ENCODE measurements at places on chromosomes 3 and 15. TPM values are rescaled to one million over a fixed set of nuclear protein-coding genes. Genes with fewer than 3 reads are reported as not detected.

DNA sequence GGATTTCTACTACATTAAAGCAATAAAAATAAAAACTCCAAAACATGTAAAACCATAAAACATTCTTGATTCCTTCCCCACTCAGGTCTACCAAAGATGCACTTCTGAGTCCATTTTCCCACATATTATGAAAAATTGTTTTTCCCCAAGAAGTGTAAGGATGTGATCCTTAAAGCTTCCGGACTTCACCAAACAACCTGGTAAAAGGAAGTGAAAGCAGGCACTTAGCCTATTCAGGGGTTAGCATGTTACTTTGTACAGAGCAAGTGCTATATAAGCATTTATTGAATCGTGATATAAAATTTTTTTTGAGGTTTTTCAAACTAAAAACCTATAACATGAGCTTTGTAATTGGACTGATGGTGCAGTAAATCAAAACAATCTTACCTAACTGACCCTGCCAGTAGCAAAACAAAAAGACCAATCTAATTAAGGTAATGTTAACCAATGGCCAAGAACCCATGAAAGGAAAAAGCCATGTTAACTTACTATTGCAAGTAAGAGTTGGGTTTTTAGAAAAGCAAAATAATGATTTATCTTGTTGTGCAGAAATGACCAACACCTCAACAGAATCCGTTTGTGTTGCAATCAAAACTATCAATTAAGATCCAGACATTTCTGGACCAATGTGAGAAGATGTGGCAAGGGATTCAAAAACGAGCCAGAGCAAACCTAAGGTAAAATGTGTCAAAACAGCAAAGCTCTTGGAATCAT, 1.8 kb downstream of the SETD2 start:
- DNase-seq, result no peak

- no peak for DNase-seq
Observed at GRCh38 chr15:25072857-25073476, 118.2 kb downstream of the SNRPN start.

GDPGP1 gene
- total RNA-seq, result 8.4 TPM

DNA sequence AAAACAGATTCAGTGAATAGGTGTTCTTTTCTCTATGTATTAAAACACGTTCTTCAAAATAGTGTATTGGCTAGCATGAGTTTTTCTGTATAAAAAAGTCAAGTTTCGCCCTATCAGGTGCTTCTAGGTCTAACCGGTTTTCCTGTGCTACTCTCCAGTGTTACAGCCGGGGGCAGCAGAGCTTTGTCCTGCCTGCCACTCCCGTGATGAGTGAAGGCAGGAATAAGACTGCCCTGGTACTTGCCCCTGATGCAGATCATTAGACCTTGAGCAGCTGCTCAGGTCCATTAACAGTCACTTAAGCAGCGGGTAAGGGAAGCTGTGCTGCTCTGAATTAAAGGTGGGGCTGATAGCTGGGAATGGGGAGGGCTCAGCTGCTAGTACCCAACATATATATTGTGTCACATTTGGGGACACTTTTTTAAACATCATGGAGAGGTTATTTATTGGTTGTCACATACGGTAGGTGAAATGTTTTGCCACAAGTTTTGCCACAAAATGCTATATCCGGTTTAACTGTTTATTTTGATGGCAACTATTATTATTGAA, 1.3 kb upstream of the UNC13C start:
- no peak for DNase-seq

- no peak for DNase-seq
Observed at GRCh38 chr3:154956815-154957214, 123.3 kb upstream of the MME start.

SH2D7 gene
- not detected for total RNA-seq

GRCh38 chr3:49638445-49638844, 35.7 kb upstream of the APEH start:
- no peak for DNase-seq

GRCh38 chr3:13053893-13054292, 19.3 kb downstream of the IQSEC1 start:
- no peak for DNase-seq

DNA sequence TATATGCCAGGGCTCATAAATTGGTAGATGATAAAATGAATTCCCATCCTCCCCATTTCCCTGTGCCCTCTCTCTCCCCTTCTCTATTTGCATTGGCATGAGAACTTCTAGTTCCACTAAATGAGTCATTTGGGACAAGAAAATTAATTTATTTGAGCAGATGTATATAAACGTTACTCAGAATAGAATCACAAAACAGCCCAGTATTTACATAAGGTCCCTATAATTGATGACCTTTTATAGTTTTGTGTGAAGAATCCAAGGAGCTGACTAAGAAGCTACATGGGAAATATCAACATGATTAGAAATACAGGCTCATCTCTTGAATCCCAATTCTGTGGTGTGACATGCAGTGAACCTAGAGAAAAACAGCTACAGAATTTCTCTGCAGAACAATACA, 617.7 kb upstream of the NR2F2 start:
- no peak for DNase-seq

DNA sequence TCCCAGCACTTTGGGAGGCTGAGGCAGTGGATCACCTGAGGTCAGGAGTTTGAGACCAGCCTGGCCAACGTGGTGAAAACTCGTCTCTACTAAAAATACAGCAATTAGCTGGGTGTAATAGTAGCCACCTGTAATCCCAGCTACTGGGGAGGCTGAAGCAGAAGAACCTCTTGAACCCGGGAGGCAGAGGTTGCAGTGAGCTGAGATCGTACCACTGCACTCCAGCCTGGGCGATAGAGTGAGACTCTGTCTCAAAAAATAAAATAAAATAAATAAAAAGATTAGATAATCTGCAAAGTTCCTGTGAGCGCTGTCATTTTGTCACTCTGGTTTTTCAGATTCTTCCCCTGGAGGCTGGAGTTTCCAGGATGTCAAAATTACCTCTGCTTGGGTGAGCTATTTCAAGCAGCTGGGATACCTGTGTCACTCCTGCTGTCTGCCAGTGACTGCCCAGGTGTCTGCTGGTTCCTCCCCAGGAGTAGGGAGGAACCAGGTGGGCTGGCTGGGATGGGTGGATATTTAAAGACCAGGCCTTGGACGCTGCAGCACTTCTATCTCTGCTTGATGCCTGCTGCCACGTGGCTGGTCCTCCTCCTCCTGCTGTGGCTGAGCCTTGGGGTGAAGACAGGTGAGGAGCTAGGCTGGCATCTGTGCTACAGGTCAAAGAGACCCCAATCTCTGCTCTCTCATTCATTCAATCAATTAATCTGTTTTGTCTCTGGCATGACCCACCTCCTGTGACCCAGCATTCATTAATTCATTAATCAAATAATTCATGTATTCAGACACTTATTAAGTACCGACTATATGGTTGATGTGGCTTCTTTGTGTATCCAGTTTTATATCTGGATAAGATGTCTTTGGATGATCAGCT, 19.5 kb upstream of the MUC20 start:
- DNase-seq, result no peak
